CD8-positive, alpha-beta memory T cell (primary cell): ENCODE measurements at places on chromosomes 12 and 14. TPM values are rescaled to one million over a fixed set of nuclear protein-coding genes. Genes with fewer than 3 reads are reported as not detected.

DNA sequence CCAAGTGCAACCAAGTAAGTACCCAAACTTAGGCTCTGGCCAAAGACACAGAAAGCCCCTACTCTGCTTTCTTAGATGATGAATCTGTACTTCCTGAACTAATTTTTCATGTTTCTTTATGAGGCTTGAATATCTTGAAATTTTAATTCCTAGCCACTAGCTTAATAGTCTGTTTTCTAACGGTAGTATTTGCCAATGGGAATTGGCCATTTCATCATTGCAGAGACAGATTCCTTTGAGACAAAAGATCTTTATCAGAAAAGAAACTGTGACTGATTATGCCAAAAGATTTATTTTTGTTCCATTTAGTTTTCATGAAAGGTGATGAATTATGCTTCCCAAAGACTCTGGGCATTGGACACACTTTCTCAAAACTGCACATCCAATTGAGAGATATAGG lies 48.7 kb downstream of the DAD1 start:
- no peak for DNase-seq

DNA sequence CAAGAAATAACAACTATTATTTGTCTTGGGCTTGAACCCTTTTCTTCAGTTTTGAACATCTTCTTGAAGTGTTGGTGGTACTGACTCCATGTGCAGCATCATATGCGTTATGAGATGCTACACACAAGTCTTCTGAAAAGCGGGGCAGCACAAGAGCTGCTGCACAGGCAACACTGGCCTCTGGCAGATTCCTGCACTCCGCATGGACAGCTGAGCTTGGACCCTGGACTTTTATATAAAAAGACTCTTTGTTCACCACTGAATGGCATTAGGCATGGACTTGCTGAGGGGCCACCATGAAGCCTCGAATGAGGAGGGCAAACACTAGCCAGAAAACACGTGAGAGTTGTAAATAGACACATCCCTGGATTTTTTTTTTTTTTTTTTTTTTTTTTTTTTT lies 210.8 kb upstream of the NPAS3 start:
- DNase-seq: no peak

- no peak for DNase-seq
Observed at GRCh38 chr12:24554612-24555295, 394.1 kb downstream of the BCAT1 start.

- no peak for DNase-seq
Observed at GRCh38 chr14:85607651-85608081, 77.7 kb downstream of the FLRT2 start.

Gene MGST1
- 0.24 TPM for total RNA-seq

DNA sequence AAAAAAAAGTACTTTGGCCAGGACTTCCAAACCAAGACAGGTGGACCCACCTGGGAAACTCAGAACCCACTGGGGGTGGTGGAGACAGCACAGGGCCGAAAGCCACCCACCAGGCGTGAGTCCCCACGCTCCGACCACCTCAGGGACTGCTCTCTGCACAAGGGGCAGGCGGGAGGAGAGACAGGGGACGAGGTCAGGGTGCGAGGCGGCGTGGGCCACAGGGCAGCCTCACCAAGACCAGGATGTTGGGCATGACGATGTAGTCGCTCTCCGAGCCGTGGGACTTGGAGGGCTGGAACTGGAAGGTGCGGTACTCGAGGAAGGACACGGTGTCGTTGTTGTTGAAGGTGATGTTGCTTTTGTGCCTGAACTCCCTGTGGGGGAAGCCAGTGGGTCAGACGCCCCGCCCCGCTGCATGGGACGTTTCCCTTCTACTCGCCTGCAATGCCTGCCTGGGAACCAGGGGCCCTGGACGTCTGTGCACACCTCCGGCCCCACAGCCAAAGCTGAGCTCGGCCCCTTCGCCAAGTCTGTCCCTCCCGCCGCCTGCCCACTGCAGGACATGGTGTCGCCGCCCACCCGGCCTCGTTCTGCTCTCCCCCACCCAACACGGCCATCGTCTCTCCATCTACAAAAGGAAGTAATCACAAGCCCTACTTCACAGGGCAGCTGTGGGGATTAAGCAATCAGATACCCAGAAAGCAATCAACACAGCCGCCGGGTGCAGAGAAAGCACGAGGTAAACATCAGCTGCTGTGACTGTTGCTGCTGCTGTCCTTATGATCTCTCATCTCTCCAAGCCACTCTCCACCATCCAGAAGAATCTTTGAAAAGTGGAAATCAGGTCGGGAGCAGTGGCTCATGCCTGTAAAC lies 48.7 kb downstream of the SCARB1 start:
- no peak for DNase-seq

Gene C12orf54
- total RNA-seq: not detected

DNA sequence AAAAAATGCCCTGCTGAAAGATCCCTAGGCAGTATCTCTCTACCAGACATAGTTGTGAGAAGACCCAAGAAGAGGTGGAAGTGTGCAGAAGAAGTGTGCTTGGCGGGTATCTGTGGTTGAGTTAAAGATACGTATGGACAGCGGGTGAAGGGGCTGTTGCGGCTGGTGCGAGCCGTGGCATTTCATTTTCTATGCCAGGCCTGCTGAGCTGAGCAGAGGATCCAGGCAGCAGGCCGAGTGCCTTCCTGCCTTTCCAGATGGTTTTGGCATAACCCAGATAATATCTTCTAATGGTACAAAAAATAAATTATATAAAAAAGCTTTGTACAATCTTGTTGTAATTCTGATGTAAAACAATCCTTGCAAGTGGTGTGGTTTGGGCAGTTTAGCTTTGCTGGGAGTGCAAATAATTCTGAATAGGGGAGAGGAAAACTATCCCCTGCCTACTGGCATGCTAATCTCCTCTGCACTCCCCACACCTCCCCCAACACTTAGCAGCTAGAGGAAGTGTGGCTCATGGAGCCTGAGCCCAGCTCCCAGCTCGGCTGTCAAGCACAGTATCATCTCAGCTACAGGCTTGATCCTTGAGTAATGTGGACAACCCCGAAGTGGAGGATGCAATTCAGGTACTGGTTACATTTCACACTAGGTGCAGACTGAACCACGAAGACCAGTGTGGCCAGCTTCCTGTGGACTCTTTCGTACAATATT lies 168.9 kb downstream of the VRK1 start:
- DNase-seq: no peak

DNA sequence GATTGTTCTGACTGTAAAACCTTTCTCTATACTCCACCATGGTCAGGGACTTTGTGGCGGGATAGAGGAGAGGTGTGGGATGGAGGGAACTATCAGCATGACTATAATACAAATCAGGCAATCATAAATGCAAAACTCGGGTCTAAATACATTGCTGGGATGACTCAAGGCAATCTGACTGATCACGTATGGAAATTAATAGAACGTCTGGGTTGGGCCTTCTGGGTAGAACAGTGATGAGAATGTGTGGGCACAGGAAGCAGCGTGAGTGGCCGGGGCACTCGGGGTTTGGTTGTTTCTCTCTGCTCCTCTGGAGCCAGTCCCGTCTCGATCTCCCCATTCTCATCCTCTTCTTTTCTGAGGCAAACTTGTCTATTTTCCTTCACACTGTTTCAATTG lies 485.8 kb downstream of the VRK1 start:
- DNase-seq: no peak

- DNase-seq: no peak
Observed at GRCh38 chr12:16300122-16300521, 22.6 kb upstream of the SLC15A5 start.

DNA sequence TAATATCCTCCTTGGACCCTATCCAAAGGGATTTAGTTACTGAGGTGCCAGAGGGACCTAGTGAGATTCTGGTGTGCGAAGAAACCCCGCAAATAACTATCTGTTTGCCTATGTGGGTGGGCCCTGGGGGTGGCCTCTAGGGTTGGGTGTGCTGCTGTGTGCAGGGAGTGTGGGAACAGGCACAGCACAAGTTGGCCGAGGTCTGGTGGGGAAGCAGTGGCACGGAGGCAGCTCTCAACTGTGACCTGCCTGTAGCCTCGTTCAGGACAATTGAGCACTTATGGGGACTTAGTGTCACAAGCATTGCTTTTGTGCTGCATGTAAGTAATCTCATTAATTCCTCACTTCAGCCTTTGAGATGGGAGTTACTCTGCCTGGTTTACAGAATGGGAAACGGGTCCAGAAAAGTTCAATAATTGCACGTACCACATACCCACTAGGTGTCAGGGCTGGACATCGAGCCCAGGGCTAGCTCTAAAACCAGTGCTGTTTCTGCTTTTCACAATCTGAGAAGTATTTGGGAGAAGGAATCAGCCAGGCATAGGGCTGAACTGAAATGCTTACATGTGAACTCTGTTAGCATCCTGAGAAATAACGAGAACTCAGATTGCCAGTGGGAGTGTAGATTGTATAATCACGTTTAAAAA lies 58.8 kb downstream of the TECPR2 start:
- no peak for DNase-seq

Gene VWF
- 0.02 TPM for total RNA-seq

Gene PRKD1
- not detected for total RNA-seq

GRCh38 chr14:64760146-64760755 lies 56.0 kb downstream of the PLEKHG3 start:
- peak; percentile 53 for DNase-seq

Gene NELL2
- 67.0 TPM for total RNA-seq

GRCh38 chr12:116600959-116601918 lies 42.1 kb downstream of the MAP1LC3B2 start:
- no peak for DNase-seq

GRCh38 chr14:35509846-35510245 lies 24.1 kb upstream of the INSM2 start:
- DNase-seq: no peak

- no peak for DNase-seq
Observed at GRCh38 chr12:80241576-80242273, 142.4 kb downstream of the OTOGL start.

DNA sequence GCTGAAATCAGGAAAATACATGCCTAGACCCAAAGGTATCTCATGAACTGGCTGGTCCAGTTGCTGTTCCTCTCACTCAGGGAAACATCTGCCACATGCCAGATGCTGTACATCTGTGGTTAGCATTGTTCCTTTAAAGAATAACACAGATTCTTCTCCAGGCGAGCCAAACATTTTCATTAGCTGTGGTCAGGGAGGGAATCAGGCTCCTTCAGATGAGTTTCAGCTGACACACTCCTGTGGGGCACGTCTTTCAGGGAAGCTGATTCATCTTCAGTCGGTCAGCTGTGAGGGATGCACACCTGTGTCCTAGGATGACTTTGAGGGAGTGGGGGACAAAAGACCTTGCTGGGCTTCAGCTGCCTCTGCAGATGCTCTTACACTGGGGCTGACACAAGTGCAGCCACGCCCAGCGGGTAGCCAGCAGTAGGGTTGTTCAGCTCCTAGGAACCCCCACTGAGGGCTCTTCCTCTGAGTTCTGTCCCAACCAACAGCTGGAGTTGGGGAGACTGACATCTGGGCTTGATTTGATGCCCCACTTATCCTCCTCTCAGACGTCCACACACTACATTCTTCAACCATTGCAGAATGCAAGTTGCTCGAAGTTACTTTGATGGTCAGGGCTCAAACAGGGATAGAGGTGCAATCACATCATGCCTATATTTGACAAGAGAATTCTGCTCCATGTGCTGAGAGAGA lies 155.0 kb downstream of the NUAK1 start:
- no peak for DNase-seq

DNA sequence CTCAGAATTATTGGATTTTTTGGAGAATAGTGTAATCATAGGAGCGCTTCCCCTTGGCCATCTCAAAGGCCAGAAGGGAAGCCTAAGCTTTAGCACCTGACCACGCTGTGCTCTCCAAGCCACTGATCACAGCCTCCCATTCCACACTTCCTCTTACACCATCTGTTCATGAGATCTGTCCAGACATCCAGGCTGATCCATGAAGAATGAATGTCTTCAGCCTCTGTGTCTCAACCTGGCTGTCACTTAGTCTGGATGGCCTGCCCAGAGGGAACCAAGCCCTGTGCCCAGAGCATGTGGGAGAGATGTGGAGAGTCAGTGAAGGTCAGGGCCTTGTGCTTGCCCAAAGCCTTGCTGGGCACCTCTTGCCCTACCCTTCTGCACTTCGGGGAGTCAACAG lies 40.5 kb downstream of the TSPAN11 start:
- no peak for DNase-seq

DNA sequence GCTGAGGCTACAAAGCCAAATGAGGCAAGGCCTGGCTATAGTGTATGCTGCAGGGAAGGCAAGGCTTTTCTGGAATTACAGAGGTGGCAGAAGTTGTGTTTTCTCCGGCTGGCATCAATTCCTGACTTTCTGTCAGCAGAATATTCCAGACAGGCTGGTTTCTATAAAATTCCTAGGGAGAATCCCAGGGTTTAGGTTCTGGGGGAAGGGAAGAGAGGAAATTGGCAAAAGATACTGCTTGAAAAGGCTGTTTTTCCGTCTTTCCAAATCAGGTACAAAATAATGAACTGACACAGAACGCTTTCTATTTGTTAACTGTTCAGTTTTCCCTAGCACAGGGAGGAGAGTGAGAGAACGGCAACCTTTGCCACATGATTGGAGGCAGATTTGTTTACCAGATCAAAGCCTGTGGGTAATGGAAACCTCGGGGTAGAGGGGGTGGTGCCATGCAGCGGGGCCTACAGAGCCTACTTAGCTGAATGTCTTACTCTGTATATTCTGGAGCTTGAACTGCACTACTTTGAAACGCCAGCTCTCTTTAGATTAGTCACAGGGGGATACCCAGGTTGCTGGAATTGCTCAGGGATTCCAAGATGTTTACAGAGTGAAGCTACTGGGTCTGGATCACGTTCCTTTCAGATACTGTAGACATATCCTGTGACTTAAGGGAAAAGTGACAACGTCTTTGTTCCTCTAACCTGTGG lies 65.8 kb upstream of the DACT1 start:
- no peak for DNase-seq

Gene IQSEC3
- 0.53 TPM for total RNA-seq

GRCh38 chr12:101671833-101672232 lies 25.6 kb upstream of the CHPT1 start:
- no peak for DNase-seq

DNA sequence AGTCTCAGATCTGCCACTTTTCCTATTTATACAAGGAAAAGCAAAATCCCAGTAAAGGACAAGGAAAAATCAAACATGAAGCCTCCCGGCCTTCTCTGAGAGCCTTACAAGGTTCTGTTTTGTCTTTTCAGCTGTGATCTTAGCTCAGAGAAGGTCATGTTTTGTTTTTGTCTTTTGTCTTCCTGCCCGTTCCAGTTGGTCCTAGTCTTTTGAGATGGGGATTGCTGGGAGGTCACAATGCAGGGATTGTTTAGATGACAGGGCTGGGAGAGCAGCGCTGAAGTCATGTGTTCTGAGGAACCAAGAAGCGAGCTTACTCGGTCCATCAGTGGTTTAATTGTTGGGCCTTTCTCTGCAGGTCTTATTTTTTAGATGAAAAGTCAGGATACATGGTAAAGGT lies 6.0 kb downstream of the PLEKHH1 start:
- no peak for DNase-seq
